ENCODE measurements at places on chromosomes 7 and 10. TPM values are rescaled to one million over a fixed set of nuclear protein-coding genes. Genes with fewer than 3 reads are reported as not detected.

UNCX gene
- total RNA-seq, result not detected

CDHR3 gene
- 3.4 TPM for total RNA-seq

HOXA4 gene
- 5.9 TPM for total RNA-seq

HKDC1 gene
- total RNA-seq, result 0.13 TPM

GRB10 gene
- 36.7 TPM for total RNA-seq

SLC13A1 gene
- not detected for total RNA-seq

MKX gene
- total RNA-seq, result 0.26 TPM

DENND2A gene
- total RNA-seq, result 12.4 TPM

AKAP9 gene
- total RNA-seq, result 23.6 TPM

TMEM196 gene
- not detected for total RNA-seq

METTL27 gene
- 8.1 TPM for total RNA-seq

EBF3 gene
- total RNA-seq, result 0.88 TPM

NKX2-3 gene
- total RNA-seq, result not detected

LAMB4 gene
- total RNA-seq, result not detected

LIPJ gene
- total RNA-seq, result not detected

TECTB gene
- not detected for total RNA-seq

RBM20 gene
- 1.2 TPM for total RNA-seq

Measured in epithelial cell of alveolus of lung (primary cell).